ENCODE measurements at places on chromosomes 4 and X.

DNA sequence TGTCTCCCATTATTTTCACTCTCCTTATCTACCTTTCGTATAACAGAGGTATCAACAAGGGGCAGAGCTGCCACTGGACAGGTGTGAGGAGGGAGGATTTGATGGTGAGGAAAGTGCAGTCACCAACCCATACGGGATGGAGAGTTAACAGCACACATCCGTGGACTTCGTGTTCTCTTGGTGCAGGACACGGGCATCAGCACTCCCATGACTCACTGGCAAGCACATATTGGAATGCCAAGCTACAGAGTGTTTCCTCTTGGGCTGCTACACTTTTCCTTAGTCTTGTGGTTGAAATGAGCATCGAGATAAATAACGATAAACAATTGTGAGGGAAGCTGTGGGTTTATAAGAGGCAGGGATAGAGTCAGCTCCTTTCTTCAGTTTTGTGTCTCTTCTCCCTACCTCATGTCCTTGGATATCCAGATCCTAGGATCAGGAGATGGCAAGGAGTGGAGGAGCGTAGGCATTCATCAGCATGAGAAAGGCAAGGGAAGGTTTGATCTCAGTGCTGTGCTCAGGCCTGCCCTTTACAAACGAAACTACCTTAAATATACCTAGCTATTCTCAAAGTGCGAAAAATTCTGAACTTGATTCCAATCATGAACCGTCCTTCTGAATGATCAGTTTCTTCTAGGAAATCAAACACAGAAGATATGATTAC, 96.3 kb downstream of the ZNF827 start:
- no peak for DNase-seq

GRCh38 chr4:55013431-55013955, 111.9 kb downstream of the KDR start:
- DNase-seq: no peak

DNA sequence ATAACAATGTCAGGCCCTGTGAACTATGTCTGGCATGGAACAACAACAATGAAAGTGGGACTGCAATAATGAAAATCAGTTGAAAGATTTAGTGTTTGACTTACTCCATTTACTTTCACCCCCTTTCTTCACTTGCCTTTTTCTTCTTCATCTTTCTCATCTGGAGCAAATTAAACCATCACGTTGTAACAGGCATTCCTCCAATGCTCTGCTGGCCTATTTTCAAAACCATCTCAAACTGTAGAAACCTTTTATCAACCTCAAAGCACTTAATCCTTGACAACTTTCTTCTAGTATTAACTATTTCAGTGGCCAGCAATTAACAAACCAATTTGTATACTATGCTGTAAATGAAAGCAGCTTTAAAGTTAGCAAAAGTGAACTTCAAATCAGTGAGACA, 8.3 kb downstream of the KLHL13 start:
- no peak for DNase-seq

DNA sequence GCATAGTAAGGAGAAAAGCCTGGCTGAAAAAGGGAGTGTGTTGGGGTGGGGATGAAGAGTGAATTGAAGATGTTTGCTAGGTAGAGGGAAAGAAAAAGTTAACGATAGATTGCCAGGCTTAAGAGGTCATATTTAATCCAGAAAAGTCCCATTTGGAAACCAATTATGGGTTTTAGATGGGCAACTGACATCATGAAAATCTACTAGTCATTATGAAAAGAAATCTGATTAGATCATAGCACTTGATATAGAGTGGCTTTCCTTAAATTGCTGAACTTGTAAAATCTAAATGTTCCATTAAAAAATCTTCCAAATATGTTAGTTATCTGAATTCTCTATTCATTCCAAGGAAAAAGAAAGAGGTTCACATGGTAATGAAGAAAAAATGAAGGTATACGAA, 37.5 kb upstream of the IL21 start:
- no peak for DNase-seq

- DNase-seq: no peak
These were observed 11.3 kb downstream of the ARL13A start for GRCh38 chrX:100980608-100981497.

- DNase-seq: no peak
These were observed 143.6 kb downstream of the TMEM164 start for GRCh38 chrX:110146521-110146920.

- DNase-seq: no peak
These were observed 44.8 kb downstream of the NPFFR2 start for GRCh38 chr4:72076562-72076961.

GRCh38 chr4:90160044-90160443, 32.9 kb downstream of the CCSER1 start:
- no peak for DNase-seq

GRCh38 chr4:8103421-8104390, 54.9 kb downstream of the ABLIM2 start:
- DNase-seq: no peak

DNA sequence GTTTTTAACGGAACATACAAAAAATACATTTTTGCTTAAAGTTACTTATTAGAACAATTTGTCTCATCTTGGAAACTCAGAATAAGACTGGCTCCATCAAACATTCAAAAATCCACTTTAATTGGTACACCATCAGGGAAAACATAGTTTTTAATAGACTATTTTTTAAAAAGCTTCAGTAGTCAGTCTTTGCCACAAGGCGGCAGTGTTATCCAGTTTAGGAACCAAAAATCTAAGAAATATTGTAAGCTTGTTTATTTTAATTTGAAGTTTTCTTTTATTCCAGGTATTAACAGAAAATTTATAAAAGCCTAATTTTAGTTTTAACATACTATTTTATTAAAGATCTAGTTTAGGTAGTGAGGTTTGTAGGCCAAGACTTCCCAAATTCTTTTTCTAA, 107.7 kb downstream of the APOOL start:
- DNase-seq: no peak

- no peak for DNase-seq
These were observed 20.9 kb upstream of the PLAC1 start for GRCh38 chrX:134679221-134679620.

- DNase-seq: no peak
These were observed 26.7 kb downstream of the SH3RF1 start for GRCh38 chr4:169243825-169244609.

DNA sequence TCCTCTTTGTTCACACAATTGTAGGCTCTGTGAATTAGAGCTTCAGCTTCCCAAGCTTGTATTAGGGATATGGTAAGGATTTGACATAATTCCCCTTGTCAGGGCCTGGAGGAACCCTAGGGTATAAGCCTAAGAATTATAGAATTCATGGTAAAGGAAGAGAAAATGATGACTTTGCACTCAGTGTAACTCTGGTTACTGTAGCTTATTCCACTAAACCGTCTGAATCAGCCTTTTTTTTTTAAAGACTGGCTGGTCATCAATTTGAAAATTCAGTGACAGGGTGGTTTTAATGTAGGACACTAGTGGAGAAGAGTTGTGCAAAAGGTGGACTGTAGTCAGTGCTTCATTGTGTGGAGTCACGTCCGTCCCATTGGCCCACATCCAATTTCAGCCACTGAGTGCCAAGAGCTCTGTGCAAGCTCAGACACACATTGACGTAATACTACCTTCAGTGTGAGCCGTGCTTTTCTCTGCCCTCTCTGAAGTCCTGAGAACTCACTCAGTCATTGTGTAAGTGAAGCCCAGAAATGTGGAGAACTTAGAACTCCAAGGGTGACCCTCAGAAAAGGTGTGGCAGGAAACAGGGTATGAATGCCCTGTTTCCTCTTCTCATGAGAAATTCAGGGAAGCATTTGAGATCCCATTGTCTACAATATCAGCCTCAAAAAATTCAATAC, 449.8 kb downstream of the C4orf33 start:
- DNase-seq: no peak

GRCh38 chr4:179124957-179125356, 1682.7 kb upstream of the AGA start:
- DNase-seq: no peak

DNA sequence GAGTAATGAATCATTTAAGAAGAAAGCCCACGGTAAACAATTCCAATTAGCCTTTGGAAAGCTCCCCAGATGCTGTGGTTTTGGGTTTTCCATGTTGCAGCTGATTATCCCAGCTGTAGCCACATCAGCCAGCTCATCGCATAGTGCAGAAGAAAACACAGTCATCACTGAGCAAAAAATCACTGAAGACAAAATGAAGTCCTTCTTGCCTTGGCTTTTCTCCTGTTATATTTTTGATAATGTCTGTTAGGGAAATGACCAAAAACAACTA, 193.0 kb upstream of the C1QTNF7 start:
- no peak for DNase-seq

- DNase-seq: no peak
These were observed 306.2 kb downstream of the INPP4B start for GRCh38 chr4:142539796-142540482.

DNA sequence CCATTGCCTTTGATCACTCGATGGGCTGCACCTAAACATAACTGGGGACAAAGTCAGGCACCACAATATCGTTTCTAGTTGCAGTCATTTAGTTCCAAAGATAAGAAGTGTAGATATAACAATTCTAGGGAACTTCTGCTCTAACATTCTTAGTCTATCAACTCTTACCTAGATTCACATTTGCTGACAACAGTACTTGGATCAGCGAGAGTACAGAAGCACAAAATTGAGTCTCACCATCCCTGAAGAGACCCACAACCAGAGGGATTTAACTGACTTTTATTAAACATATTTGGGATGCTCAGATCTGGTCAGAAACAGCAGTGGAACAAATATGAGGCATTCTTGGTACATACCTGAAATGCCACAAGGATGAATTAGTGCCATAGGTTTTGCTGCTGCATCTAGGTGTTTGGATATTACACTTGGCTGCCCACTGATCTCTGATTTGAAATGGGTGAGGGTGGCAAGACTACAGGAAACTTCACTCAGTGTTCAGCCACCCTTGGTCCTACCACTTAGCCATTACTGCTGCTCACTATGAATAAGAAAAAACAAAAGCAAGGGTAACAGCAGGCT, 28.9 kb upstream of the HUWE1 start:
- DNase-seq: no peak

DNA sequence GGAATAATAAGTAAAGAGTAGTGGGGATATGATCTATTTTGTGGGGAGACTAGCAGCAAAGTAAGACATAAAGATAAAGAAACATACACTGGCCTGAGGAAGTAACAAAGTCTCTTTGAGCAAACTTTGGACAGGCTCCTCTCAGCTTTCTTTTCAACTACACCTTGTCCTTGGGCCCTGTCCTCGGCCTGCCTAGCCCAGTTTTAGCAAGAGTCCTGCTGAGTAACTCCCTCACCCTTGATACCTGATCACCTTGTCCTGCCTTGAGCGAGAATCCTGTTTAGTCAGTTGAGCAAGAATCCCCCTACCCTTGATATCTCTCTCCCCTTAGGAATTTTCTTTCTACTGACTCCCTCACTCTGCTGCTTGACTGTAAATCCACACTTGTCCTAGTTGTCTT, 11.5 kb downstream of the HNRNPH2 start:
- DNase-seq: no peak

- DNase-seq: no peak
These were observed 179.7 kb downstream of the STIM2 start for GRCh38 chr4:27040356-27040755.

DNA sequence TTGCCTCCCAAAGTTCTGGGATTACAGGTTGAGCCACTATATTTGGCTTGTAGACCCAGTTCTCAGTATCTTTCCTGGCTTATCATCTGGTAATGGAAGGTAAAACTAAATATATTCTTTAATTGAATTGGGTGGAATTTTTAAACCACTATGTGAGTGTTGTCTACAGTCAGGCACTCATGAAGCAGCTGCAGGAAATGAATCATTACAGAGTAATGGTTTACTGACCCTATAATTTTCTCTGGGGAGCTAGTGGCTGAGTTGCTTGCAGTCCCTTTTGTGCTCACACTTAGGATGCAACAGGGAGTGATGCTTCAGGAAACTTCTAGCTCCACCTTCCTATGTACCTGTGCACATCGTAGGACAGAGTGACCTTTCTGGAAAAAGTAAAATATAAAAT, 4.1 kb upstream of the UGT2B7 start:
- DNase-seq: no peak

GRCh38 chr4:87053802-87054767, 119.3 kb downstream of the AFF1 start:
- DNase-seq: no peak

DNA sequence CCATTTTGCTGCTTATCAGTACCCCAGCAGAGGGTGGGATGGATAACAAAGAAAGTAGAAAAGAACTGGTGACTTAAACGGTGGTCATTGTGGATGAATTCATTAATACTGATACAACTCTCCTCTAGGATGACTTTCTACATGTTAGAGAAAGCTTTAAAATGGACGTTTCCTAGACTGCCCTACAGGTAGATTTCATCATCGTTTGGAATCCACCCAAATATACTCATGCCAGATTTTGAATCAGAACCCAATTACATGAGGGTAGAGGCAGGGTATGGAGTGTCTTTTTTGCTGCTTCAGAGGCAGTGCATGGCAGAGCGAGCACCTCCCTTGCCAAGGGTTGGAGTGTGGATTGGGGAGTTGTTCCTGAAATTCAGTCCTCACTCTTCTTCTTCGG, 13.3 kb upstream of the ANTXR2 start:
- DNase-seq: no peak

DNA sequence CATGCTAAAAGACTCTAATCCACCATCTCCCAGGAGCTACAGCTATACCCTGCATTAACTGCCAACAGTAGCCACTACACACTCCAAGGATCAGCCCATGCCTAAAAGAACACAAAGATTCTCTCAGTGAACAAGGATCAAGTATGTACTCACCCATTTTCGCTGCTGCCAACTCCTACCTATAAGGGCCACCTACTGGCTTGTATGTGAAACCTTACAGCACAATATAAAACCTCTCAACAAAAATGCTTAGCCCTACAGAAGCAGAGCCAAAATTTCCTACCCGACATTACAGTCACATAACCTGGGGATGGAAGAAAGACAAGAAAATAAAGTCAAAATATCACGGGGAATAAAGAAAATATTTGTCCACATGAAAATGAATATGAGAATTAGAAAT, 562.8 kb upstream of the POU3F4 start:
- no peak for DNase-seq

DNA sequence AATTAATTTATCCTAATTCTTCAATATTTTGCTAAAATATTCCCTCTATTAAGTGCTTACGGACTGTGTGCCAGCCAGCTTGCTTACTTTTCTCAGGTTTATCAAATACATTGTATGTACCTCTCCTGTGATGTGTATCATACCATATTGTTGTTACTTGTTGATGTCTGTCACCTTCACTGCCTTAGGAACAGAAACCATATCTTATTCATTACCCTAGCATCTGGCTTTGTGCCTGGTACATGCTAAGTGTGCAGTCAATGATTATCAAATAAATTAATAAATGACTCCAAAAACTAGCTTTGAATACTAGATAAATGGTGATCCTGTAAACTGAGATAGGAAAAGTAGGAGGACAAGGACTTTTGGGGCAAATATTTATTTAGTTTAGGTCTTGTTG, 6.9 kb downstream of the CLCN3 start:
- DNase-seq: no peak

DNA sequence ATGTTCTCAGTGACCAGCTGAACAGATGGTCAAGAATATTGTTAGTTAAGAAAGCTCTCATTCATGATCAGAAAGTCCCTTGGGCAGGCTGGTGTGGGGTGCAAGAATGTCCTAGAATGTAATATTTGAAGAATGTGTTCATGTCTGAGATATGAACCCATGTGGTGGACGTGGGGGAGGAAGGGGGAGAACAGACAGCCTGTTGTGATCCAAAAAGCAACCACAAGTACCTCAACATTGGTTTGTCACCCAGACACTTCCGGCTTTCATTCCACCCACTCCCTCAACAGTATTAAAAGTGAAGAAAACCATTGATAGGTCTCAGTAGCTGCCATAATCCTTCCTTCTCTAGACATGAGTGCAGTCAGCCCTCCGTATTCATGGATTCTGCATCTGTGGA, 82.2 kb downstream of the MAML3 start:
- DNase-seq: peak; percentile 21

GRCh38 chr4:145298885-145299284, 118.5 kb upstream of the OTUD4 start:
- DNase-seq: no peak

All from activated CD8-positive, alpha-beta memory T cell treated with anti-CD3 and anti-CD28 coated beads for 4 hours (primary cell).